NCI-H187 treated with DMSO at 0.1 percent for 48 hours (cell line): ENCODE measurements at places on chromosomes 2 and 18.

- no peak for DNase-seq
These were observed 67.7 kb upstream of the ARHGAP28 start for GRCh38 chr18:6661692-6662415.

DNA sequence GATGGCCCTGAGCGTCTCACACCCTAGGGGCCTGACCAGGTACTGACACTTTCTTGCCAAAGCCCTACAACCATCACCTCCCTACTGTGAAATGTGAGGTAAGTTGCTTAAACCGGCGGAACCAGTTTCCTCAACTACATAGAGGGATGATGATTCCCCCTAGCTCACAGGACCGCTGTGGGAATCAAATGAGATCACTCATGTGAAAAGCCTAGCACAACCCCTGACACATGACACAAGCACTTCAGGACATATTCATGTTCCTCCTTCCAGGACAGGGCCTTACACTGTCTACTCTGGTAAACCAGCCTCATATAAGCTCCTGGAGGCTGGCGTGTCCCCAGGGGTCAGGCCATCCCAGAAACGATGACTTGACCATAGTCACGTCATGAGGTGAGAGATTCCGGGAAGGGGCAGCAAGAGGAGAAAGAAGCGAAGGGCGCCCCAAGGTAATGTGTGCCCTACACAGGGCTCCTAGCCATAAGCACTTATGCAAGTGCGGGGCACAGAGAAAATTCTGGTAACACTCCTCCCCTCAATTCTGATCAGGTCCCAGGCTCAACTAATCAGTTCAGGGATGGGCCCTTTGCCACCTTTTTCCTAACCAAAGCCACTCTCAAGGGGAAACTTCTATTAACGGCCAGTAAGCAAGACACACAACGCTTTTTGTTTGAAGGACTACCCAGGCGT, 49.5 kb downstream of the C2orf42 start:
- no peak for DNase-seq

DNA sequence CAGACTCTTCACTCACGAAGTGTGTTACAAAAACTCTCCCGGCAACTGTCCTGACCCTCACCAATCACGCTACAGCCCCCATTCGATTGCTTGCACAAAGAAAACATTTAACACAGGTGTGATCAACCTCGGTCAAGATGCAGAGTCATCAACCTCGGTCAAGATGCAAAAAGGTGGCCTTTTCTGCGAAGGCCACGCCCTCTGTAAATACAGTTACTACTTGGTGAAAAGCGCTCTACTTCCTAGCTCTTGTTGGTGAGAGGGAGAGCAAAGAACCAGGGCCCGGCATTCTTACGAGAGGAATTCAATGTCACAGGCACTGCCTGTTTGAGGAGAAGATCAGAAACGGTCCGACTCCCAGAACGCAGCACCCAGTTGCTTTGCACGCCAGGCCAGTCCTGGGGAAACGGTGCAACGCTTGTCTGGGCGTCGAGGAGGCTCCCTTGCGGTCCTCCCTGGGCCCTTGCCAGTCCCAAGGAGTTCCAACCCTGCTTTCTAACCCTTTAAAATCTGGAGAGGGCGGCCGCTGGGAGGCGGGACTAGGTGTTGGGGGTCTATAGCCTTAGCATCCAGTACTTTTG, 1.9 kb downstream of the PIEZO2 start:
- no peak for DNase-seq

DNA sequence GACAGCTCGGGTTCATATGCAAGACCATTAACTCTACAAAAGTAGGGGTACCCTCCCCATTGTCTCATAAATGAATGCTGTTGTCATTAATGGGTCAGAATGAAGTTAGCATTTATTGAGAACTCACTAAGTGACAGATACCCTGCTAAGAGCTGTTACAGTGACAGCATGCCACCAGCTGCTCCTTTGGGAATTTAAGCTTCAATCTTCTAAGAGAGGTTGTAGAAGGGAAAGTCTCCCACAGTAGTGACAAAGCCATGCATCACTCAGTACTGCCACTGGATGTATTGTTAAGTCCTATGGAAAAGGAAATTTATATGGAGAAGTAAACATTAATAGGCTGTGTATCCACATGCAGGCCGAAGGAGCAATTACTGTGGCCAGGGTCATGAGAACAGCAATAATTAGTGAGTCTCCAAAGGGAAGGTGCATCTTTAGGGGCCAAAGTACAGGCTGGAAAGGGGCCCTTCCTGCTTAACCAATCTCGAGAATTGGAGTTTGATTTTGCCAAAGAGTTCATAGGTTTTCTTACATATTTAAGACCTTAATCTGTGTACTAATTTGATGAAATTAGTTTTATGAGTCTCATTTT, 64.5 kb upstream of the FAM124B start:
- DNase-seq: no peak

- no peak for DNase-seq
These were observed 58.0 kb downstream of the LINC00305 start for GRCh38 chr18:64090876-64091275.

- no peak for DNase-seq
These were observed 43.1 kb downstream of the COX7A2L start for GRCh38 chr2:42317945-42318344.

DNA sequence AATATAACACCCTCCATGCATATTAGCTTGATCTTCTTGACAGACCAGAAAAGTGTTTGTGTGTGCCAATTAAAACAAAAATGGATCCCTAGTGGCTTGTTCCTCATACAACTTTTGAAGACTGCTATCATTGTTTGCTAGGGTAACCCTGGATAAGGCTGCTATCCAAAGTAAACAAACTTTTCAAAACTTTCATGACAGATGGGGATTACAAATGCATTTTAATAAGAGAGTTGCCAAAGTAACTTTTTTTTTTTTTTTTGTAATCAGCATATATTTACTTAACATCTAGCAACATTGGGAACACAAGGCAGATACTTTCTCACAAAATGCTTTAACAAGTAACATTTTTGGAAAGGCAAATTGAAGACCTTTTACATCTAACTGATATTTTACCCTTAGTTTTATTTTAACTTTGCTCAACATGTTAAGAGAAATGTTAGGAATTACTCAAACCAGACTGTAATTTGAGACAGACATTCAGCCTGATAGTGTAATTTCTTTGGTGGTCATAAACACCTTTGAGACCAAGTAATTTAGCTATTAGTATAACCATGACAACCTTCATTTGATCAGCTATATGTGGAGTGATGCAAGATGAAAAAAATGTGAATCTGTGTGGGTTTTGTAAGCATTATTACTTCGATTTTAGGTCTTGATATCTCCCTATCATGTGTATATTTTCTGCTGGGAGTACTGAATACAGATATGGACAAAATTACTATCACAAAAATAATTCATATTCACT, 300.9 kb downstream of the ARHGAP15 start:
- no peak for DNase-seq

GRCh38 chr2:238079874-238080327, 19.1 kb downstream of the SCLY start:
- no peak for DNase-seq

GRCh38 chr2:100902817-100903405, 83.0 kb downstream of the NPAS2 start:
- no peak for DNase-seq

DNA sequence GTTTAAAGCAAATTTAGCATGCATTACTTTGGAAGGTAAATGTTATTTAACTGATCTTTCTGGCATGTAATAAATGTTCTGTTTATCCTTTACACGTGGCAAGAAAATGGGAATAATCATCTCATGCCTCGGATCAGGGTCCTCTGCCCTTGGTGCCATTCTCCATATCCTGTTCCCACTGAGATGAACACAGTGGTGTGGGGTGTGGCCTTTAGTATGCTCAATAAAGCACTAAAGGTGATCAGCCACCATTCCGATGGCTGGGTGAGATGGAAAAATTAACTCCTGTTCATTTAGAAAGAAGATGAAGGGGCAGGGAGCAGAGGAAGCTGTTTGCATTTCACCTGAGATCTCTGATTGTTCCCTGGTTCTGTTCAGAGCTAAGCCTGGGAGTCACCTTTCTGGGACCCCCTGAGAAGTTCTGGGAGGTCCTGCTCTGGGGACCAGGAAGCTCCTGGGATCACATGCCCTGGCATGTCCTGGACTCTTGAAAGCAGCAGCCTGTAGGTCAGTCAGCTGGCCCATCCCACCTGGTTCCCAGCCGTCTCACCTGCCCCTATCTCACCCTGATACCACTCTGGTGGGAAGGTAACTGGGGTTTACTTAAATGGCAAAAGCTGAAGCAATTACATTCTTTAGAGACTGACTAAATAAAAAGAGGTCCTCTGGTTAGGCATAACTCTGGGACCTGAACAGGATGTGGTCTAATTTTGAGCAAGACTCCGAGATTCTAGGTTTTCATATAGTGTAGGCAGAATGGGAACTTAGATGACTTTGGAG, 288.9 kb upstream of the EPAS1 start:
- no peak for DNase-seq

DNA sequence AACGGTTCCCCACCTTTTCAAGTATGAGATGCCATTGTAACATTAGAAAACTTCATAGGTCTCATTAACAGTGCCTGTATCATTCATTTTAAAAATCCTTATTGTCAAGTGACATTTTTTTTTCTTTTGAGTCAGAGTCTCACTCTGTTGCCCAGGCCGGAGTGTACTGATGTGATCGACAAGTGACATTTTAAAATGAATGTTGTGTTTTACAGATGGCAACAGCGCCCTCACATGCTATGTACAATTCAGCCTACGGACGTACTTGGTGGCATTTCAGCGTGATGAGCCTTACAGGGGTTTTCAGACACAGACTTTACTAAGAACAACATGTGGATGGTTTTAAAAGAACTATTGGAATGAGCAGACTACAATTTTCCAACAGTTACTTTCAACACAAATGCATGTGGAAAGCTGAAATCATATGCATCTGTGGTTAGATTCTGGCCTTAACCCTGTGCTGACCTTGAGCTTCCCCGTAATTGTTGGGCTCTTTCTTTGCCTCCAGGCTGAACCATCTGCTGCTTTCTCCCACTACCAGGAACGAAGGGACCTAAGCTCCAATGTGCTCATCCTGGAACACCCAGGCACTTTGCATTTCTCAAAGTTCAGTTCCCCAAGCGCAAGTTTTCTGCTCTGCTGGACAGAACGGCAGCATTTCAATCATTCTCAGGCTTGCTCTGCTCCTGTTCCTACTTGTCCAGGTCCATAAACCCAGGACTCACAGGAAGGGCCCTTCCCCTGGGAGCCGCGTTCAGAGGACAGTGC, 119.9 kb upstream of the NDUFV2 start:
- no peak for DNase-seq

DNA sequence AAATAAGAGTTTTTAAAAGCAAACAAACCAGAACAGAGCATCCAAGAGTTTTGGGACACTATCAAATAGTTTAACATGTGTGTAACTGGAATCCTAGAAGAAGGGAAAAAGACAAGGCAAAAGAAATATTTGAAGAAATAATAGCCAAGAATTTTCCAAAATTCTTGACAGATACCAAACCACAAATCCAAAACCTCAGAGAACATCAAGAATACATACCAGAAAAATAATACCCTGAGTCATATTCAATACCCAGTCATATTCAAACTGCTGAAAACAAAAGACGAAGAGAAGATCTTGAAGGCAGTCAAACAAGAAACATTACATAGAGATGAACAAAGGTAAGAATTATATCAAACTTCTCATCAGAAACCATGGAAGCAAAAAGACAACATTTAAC, 22.9 kb downstream of the INO80C start:
- no peak for DNase-seq

DNA sequence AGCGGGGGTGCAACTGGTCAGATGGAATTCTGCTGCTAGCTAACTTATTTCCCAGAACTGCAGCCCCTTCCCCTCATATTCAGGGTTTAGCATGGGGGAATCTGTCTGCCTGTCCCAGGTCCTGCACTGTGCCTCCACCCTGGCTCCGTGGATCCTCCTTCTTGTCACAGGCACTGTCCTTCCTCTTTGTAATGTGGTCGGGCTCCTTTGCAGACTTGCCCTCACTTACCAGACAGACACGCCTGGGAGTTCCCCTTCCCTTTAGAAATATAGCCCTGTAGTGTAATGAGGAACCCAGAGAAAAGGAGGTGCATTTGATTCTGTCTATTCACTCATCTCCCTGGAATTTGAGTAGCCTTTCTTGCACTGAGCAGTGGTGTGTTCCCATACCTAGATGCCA, 108.7 kb downstream of the TRIM43 start:
- no peak for DNase-seq

- DNase-seq: no peak
These were observed 68.1 kb upstream of the TANC1 start for GRCh38 chr2:158900345-158900744.

DNA sequence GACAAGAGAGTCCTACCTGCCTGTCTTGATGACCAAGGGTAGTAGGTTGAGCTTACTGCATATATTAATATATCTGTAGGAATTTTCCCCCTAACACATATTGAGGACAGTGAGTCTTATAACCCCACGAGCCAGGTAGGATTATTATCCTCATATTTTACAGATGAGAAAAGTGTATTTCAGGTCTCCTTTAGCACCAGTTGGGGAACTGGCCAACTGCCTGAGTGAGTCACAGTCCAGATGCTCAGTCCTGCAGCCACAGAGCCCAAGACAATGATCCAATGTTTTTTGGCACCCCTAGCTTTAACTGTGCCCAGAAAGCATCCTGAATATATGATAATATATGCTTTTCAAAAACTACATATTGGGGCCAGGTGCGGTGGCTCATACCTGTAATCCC, 30.8 kb upstream of the GLS start:
- DNase-seq: no peak

- no peak for DNase-seq
These were observed 10.0 kb upstream of the LAPTM4A start for GRCh38 chr2:20061476-20061875.

- no peak for DNase-seq
These were observed 1.4 kb upstream of the CTNNA2 start for GRCh38 chr2:79511320-79511951.

DNA sequence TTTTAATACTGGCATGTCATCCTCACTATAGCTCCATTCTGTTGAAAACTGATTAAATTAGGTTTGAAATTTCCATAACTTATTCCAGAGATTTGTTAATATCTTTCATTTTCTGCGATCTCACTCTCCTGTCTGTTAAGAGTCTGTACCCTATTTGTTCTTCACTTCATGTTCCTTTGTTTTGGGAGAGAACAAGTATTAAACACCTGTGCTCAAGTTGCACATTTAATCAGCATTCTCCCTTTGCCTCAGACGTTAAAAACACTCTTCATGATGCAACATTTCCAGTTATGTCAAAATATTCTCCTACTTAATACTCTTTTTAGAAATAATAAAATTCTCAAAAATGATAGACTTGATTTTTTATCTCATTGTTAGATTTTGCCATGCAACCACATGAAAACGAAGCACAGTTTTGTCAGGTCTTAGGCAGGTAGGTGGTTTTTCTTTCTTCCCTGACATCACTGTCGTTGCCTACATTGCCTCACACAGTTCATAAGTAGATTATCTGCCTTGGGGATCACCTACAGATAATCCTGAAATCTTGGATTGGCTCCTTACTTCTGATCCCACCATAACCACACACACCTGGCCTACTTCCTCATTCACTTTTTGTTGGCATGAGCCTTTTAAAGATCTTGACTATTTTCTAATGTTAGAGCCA, 109.9 kb downstream of the GAREM1 start:
- no peak for DNase-seq

- no peak for DNase-seq
These were observed 491 bp downstream of the RTN4 start for GRCh38 chr2:55049821-55050099.

- DNase-seq: no peak
These were observed 103.0 kb upstream of the FBXO11 start for GRCh38 chr2:48009256-48009655.
